ENCODE measurements at places on chromosomes 16 and 17.

- DNase-seq, result peak; percentile 73
Measured at GRCh38 chr17:70168044-70168976, 1.0 kb upstream of the KCNJ2 start.

- DNase-seq, result no peak
Measured at GRCh38 chr17:10032118-10032852, 127.2 kb upstream of the RCVRN start.

DNA sequence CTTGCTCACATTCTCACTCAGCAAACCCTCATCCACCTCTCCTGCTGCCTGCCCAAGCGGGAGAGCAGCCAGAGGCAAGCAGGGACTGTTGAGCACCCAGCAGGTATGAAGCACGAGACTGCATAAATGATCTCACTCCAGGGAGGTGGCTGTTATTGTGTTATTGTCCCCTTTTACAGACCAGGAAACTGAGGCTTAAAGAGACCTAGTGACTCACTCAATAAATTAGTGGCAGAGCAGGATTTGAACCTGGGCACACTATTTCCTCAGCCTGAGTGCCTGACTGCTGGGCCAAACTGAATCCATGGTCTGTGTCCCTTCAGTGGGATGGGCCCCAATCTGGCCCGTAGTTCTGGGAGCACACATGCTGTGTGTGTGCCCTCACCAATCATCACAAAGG lies 12.3 kb upstream of the MAP2K3 start:
- no peak for DNase-seq

DNA sequence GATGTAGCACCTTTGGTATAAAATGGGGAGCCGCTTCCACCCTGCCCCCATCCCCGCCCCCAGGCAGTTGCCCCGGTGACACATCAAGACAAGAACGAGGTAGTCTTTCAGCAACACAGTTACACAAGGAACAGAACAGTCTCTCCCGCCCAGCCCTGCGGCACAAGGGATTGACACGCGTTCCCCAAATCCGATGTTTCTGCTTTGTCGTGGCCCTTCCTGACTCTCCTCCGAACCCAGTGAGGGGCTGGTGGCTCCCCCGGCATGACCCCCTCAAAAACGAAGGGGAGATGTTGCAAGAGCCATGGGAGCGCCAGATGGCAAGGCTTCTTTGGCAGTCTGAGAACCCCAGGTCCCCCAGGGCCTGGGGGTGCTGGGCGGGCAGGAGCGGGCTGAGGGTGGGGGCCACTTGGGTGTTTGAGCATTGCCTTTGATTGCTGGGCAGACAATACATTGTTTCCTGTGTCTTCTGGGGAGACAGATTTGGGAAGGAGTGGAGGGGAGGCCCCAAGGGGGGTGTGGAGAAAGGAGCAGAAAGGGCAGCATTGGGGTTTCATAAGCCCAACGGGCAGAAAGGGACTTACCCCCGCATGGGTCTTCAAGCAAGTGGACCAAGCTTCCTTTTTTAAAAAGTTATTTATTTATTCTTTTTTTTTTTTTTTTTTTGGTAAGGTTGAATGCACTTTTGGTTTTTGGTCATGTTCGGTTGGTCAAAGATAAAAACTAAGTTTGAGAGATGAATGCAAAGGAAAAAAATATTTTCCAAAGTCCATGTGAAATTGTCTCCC lies 16.6 kb downstream of the COL1A1 start:
- no peak for DNase-seq

- no peak for DNase-seq
Measured at GRCh38 chr16:23595246-23595950, 718 bp downstream of the NDUFAB1 start.

Data from SHP77 (cell line).